Activated naive CD8-positive, alpha-beta T cell treated with anti-CD3 and anti-CD28 coated beads, Interleukin-2, amount 10 ng/mL, durations not matched to agents 7 days and 5 days (primary cell): ENCODE measurements at places on chromosomes 1 and 21. TPM values are rescaled to one million over a fixed set of nuclear protein-coding genes. Genes with fewer than 3 reads are reported as not detected.
A peak's percentile ranks its signal among the peaks of the same experiment; 100 is the strongest.

Gene SHE
- total RNA-seq = not detected

Gene UBXN10
- total RNA-seq = 0.23 TPM

Gene RIMKLA
- 3.6 TPM for total RNA-seq

Gene SMIM11
- total RNA-seq = 13.0 TPM

Gene FBLIM1
- total RNA-seq = not detected

Gene SIM2
- not detected for total RNA-seq

Gene CLSTN1
- 104 TPM for total RNA-seq

DNA sequence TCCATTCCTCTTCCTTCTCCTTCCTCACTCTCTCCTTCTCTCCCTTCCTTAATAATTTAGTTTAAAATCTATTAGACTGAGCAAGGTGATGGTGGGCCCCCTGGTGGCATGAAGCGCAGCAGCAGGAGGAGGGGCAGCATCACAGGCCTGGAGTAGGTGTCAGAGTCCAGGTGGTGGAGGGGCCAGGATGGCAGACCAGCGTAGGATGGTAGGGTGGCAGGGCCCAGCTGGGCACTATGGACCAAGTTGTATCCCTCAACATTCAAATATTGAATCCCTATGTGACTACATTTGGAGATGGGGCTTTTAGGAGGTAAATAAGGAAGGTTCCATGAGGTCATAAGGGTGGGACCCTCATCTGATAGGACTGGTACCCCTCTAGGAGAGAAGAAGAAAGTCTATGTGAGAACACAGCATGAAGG, 61.0 kb downstream of the WDR4 start:
- no peak overlapping the region for H3K4me3 ChIP-seq
- peak; percentile 66 for DNase-seq

- no peak for DNase-seq
- H3K27me3 ChIP-seq = no peaks in the 10 kb centered on the region
- H3K4me1 ChIP-seq = peaks cover 24% of the 10 kb centered on the region
- H3K36me3 ChIP-seq = peaks cover 32% of the 10 kb centered on the region
- peak overlapping the region; percentile 13 for H3K27ac ChIP-seq
- H3K4me3 ChIP-seq = no peak overlapping the region
Observed at GRCh38 chr1:35544976-35545375, 12.2 kb downstream of the KIAA0319L start.

DNA sequence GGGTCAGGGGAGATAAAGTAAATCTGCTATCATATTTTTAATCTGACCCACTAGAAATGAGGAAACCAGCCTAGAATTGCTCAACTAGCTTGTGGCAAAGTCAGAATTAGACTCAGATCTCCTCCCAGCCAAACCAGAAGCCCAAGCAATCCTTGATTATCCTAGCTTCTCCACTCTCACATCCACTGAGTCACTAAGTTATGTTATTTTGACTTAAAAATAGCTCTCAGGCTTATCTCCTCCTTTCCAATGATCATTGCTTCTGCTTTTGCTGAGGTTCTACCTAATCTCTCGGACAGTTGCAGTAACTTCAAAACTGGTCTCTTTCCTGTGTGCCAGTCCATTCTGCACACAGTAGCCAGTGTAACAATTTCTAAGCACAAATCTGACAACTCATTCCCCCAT, 22.9 kb downstream of the OVAAL start:
- no peak for DNase-seq
- peak overlapping the region; percentile 36 for H3K27ac ChIP-seq
- no peak overlapping the region for H3K4me3 ChIP-seq
- peaks cover 19% of the 10 kb centered on the region for H3K4me1 ChIP-seq

DNA sequence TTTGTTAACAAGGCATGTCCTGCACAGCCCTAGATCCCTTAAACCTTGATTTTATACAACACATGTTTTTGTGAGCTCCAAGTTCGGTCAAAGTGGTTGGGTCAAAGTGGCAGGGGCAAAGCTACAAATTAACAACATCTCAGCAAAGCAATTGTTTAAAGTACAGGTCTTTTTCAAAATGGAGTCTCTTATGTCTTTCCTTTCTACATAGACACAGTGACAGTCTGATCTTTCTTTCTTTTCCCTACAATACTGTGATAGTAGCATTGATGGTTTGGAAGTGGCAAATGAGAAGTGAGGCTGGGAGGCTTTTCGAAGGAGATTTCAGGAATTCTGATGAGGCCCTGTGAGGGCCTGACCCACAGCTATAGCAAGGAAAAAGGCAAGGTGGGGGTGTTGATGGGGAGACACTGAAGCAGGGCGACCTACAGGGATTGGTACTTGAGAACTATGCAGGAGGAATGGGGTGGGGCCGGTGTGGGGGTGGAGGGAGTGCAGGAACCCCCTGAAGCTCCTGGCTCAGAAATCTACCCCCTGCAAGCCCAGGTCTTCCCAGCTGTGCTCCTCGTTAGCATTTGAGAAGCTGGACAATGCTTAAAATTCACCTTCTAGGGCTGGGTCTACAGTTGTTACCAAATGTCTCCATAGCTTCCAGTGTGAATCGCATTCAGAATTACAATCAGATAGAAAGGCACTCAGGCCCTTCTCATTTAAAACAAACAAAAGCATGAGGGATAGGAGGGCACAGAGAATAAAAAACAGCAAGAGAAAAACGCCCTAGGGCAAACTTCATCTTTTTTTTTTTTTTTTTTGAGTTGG, 102.6 kb upstream of the PPM1J start:
- H3K4me3 ChIP-seq = no peak overlapping the region
- H3K27me3 ChIP-seq = peaks cover 4% of the 10 kb centered on the region
- H3K4me1 ChIP-seq = peaks cover 3% of the 10 kb centered on the region
- no peak overlapping the region for H3K27ac ChIP-seq
- H3K36me3 ChIP-seq = no peaks in the 10 kb centered on the region

GRCh38 chr1:152906023-152906565, 2.3 kb upstream of the IVL start:
- H3K4me1 ChIP-seq = no peaks in the 10 kb centered on the region
- peaks cover 6% of the 10 kb centered on the region for H3K27me3 ChIP-seq
- no peaks in the 10 kb centered on the region for H3K36me3 ChIP-seq
- no peak for DNase-seq
